ENCODE measurements at places on chromosomes 13 and 19.

- DNase-seq: no peak
Measured at GRCh38 chr19:51091895-51092873, 9.5 kb upstream of the KLK14 start.

GRCh38 chr13:98182589-98182988 is 5.5 kb upstream of the RNF113B start:
- no peak for DNase-seq

- DNase-seq: no peak
Measured at GRCh38 chr19:3054972-3055740, 7.1 kb downstream of the TLE5 start.

GRCh38 chr13:31029102-31029501 is 96.6 kb downstream of the TEX26 start:
- DNase-seq: no peak

- DNase-seq: no peak
Measured at GRCh38 chr13:75440100-75440499, 41.9 kb downstream of the TBC1D4 start.

- DNase-seq: no peak
Measured at GRCh38 chr19:1105008-1105872, 1.4 kb downstream of the GPX4 start.

DNA sequence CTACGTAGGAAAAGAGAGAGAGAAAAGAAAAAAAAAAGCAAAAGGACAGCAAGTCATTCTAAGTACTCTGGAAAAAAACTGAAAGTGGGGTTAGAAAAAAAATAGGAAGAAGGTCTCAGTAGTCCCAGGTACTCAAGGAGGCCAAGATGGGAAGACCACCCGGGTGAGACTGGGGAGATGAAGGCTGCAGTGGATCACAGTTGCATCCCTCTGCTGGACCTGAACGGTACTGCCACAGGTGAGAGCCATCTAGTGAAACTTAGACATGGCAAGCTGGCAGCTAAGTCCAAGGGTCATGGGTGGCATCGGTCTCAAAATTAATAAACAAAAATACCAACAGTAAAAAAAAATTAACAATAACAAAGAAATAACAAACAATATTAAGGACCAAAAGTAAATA is 41.0 kb upstream of the ZNF91 start:
- no peak for DNase-seq

GRCh38 chr19:29663861-29664752 is 1.2 kb upstream of the PLEKHF1 start:
- no peak for DNase-seq

- DNase-seq: no peak
Measured at GRCh38 chr13:89740994-89741685, 1606.3 kb upstream of the MIR17HG start.

DNA sequence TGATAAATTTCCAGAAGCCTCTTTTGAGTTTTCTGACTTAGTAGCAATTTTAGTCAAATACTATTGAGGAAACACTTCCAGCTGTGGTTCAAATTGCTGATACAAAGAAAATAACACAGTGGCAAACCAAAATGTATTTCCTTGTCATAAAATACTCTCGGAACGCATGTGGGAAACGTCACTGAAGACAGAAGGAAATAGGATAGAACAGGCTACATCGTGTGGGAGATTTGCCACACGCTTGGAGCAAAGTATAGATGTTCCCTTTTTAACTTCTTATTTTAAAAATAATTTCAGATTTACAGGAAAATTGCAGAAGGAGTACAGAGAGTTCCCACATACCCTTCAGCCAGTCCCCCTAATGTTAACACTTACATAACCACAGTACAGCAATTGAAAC is 88.8 kb downstream of the ING1 start:
- no peak for DNase-seq

GRCh38 chr13:40143559-40143958 is 488.1 kb downstream of the COG6 start:
- DNase-seq: no peak
